ENCODE measurements at places on chromosomes 11 and 22. TPM values are rescaled to one million over a fixed set of nuclear protein-coding genes. Genes with fewer than 3 reads are reported as not detected.

GAS2L1 gene
- 15.3 TPM for total RNA-seq

RAB1B gene
- total RNA-seq: 87.0 TPM

FERMT3 gene
- total RNA-seq: 0.44 TPM

CRYBA4 gene
- total RNA-seq: not detected

CTSF gene
- 8.6 TPM for total RNA-seq
